ENCODE measurements at places on chromosomes 3 and 15.

DNA sequence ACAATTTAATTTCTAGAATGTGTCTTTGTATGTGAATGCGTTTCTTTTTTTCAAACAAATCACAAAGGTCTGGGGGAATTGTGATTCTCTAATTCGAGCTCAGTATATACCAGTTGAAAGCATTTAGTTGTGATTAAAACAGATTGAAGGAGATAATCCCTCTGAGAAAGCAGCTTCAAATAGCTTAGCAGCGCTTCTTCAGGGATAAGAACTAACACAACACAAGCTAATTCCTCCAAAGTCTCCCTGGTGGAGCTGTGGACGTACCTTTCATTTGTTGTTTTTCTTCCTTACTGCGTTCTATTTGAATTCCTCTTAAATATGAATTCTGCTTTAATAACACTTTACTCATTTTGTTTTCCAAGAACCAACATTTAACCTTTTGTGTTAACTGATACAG, 286.7 kb downstream of the ROBO2 start:
- no peak overlapping the region for H3K27ac ChIP-seq
- H3K36me3 ChIP-seq = no peaks in the 10 kb centered on the region
- no peaks in the 10 kb centered on the region for H3K4me1 ChIP-seq

GRCh38 chr15:100264994-100265640, 76.7 kb downstream of the ADAMTS17 start:
- peaks cover 31% of the 10 kb centered on the region for H3K27me3 ChIP-seq
- DNase-seq = no peak
- H3K4me3 ChIP-seq = no peak overlapping the region
- H3K27ac ChIP-seq = no peak overlapping the region
- no peaks in the 10 kb centered on the region for H3K36me3 ChIP-seq
- H3K4me1 ChIP-seq = no peaks in the 10 kb centered on the region

GRCh38 chr15:39149636-39150150, 431.2 kb upstream of the THBS1 start:
- no peak for DNase-seq
- H3K4me1 ChIP-seq = no peaks in the 10 kb centered on the region
- no peak overlapping the region for H3K4me3 ChIP-seq

GRCh38 chr3:69097407-69098086, 12.8 kb downstream of the ARL6IP5 start:
- DNase-seq = no peak
- no peak overlapping the region for H3K4me3 ChIP-seq
- H3K36me3 ChIP-seq = peaks cover 4% of the 10 kb centered on the region
